Stimulated activated CD4-positive, alpha-beta T cell treated with anti-CD3 and anti-CD28 coated beads, Interleukin-4, amount 100 ng/mL, for 24 hours (primary cell): ENCODE measurements at places on chromosomes 5 and 9.

- DNase-seq = peak; percentile 28
Observed at GRCh38 chr5:134846641-134846960, 833 bp downstream of the C5orf24 start.

DNA sequence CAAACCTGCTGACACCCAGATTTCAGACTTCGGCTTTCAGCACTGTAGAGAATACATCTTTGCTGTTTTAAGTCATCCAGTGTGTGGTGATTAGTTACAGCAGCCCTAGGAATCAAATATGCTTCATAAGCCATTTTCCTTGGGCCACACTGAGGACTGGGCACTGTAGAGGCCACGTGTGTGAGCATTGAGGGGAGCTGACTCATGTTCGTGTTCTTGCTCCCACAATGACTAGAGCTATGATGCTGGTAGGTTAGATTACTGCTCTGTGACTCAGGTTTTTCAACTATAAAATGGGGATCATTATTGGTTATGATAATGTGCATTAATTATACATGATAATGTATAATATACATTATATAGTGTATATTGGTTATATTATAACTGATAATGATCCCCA lies 96.5 kb upstream of the PALM2AKAP2 start:
- no peak for DNase-seq

DNA sequence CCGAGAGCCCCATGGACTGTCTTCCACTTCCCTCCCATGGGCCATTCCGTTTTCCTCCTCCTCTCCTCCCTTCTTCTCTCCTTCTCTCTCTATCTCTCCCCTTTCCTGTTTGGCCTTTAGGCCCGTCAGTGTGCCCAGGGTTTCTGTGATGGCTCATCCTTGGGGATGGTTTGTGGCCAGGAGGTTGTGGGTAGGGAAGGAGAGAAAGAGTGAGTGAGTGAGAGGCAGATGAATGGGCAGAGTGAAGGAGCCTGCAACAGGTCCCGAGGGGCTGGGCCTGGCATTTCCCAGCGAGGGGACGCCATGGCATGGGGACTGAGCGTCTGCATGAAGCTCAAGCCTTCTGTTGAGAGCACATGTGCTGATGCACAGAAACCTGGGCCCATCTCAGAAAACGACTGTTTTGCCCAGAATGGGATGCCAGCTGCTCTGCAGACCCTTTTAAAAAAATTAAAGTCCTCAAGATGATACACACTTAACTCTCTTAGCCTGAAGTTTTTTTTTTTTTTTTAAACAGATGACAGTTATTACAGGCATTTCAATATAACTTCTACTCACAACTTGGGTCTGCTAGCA lies 69.1 kb downstream of the PRRT1B start:
- DNase-seq = no peak

GRCh38 chr9:77975036-77975435 lies 56.6 kb downstream of the GNAQ start:
- DNase-seq = no peak

DNA sequence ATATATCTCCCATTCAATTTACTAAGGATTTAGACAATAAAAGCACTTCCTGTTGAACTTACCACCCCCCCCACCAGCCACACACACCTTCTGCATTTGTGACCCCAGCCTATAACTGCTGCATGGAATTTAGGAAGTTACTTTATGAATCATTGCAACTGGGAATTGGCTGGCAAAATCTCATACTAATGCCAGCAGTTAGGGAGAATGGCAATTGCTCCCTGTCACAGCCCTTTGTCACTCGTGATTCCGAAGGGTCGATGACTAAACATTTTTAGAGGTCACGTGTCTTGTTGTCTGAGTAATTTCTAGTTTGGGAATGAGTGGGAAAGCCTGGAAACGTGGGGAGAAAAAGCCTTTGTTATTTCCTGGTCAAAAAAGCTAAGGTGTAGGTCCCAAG lies 46.6 kb upstream of the PCA3 start:
- DNase-seq = no peak

DNA sequence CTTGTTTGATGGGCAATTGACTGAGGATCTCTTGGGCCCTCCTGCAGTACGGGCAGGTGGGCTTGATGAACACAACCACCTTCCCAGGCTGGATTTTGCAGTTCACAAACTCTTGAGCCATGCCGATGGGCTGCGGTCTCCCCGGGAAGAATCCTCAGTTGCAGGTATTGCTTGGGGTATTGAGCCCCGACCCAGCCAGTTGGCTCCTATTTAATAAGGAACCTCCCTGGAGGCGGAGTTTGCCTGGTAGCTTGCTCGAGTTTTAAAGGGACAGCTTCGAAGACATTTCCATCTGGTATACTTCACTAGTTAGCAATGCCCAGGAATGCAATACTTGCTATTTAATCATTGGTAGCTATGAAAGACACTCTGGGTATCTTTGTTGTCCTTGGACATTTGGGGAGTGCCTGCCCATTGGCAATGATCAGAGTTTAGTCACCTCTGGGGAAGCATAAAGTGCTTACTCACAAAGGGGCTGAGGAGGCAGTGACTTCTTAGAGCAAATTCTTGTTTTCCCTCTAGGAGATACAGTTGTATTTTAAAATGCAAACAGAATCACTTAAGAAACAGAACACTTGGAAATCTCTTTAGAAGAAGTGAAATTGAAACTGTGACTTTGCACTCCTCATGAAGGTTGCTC lies at the start of gene GLRX:
Gene GLRX, minus strand, starts transcription at position 185 of the 640 bp plus-strand sequence. Its CDS starts 64 bp downstream, at position 121.
- DNase-seq = peak; percentile 63

- no peak for DNase-seq
Observed at GRCh38 chr5:12250454-12250853, 346.2 kb upstream of the CTNND2 start.

- DNase-seq = no peak
Observed at GRCh38 chr5:82307451-82307850, 29.3 kb upstream of the RPS23 start.

DNA sequence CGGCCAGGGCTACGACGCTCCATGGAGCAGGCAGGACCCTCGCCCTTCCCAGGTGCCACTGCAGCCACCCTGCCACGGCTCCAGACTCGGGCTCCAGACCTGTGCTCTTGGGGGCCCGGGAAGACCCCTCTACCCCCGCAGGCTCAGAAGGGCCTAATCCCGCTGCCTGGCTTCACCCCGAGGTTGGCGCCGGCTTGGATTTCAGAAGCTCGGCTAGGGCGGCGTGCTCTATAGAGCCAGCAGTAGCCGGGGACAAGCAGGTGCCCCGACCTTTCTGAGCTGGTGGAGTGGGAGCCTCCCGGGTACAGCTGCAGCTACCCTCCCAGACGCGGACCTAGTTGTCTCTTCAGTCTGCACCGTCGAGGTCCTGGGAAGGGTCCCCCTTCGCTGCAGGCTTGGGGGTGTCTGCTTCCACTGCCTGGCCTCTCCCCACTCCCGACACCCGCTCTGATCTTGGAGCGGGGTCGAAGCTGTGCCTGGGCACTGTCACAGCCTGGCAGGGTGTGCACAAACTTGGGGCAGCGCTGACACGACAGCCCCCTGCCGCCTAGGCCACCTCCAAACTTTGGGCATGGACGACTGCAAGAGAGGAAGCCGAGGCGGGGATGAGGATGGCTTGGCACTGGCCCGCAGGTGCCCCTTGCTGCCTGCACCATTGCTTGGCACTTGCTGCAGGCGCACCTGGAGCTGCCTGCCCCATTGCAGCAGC lies 1366.1 kb upstream of the CDH9 start:
- DNase-seq = no peak

- DNase-seq = no peak
Observed at GRCh38 chr5:14714706-14715105, 50.2 kb downstream of the OTULIN start.
